ENCODE measurements at places on chromosomes 1 and 21.

DNA sequence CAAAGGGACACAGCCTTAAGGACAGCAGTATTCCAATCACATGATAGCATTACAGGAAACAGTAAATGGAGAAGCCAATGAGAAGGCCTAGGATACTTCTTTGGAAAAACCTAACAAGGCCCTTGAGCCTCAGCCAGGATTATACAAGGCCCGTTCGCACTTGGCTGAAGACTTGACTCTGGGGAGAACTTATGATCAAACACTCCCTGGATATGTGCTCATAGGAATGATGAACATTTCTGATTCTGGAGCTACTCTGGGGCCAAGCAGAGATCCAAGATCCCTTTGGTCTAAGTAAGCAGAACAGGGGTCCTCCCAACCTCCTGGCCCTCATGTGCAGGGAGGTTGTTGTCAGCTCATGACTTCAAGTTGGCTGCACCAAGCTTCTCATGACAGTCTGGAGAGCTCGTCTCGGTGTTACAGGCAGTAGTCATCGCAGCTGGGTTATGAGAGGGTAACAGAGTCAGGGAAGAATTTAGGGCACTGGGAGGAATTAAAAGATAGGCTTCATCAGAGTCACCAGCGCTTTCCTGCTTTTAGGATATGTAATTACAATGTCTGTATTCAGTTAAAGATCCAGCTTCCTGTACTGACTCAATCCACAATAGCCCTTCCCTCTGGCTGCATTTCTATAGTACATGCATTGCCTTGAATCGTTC lies 92.5 kb upstream of the IRF2BP2 start:
- no peak for DNase-seq

GRCh38 chr1:48889082-48889481 lies 112.4 kb upstream of the BEND5 start:
- no peak for DNase-seq

DNA sequence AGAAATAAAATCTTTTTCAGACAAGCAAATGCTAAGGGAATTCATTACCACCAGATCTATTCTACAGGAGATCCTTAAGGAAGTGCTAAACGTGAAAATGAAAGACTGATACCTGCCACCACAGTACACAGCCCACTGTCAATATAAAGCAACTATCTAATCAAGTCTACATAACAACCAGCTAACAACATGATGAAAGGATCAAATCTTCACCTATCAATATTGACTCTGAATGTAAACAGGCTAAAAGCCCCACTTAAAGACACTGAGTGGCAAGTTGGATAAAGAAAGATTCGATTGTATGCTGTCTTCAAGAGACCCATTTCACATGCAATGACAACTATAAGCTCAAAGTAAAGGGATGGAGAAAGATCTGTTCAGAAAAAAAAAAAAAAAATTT lies 492.4 kb downstream of the COL11A1 start:
- DNase-seq, result no peak

DNA sequence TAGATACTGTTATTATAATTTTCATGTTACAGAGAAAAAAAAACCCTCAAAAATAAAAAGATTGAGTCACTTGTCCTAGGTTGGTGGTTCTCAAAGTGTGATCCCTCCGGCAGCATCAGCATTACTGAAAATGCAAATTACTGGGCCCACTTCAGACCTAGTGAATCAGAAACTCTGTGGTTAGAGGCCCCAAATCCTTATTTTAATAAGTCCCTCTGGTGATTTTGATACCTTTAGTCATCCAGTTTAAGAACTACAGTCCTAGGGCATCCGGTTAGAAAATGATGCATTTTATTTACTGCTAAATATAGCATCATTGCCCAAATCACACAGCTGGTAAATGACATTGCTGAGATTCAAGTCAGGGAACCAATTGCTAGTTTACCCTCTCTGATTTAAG lies 203.7 kb upstream of the RUNX1 start:
- no peak for DNase-seq

All from stimulated activated CD4-positive, alpha-beta T cell treated with anti-CD3 and anti-CD28 coated beads, Interleukin-15, amount 100 ng/mL, for 1 hour (primary cell).